ENCODE measurements at places on chromosomes 12 and 14.

GRCh38 chr12:29333178-29333577 lies 47.8 kb downstream of the ERGIC2 start:
- DNase-seq, result no peak

GRCh38 chr14:61454545-61454944 lies 133.2 kb downstream of the PRKCH start:
- DNase-seq, result no peak

DNA sequence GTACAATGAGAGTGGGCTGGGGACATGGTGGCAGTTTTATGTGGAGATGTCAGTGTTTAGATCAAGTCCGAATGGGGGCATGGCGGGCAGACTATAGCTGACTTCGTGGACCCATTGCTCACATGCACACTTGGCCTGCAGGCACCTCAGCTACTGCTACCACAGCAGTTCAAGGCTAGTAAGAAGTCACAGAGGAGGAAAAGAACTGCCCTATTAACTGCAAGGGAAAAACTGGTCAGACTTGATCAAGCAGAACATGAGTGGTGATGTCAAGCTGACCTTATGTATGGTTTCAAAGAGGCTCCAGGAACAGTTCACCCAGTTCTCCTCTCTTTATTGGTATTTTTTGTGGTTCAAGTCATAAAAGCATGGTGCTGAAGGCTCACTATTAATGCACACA lies 30.2 kb upstream of the FRS2 start:
- DNase-seq, result no peak

GRCh38 chr14:29446971-29447370 lies 480.7 kb downstream of the PRKD1 start:
- DNase-seq, result no peak

GRCh38 chr14:21215130-21215878 lies 53.9 kb downstream of the HNRNPC start:
- DNase-seq, result peak; percentile 66

DNA sequence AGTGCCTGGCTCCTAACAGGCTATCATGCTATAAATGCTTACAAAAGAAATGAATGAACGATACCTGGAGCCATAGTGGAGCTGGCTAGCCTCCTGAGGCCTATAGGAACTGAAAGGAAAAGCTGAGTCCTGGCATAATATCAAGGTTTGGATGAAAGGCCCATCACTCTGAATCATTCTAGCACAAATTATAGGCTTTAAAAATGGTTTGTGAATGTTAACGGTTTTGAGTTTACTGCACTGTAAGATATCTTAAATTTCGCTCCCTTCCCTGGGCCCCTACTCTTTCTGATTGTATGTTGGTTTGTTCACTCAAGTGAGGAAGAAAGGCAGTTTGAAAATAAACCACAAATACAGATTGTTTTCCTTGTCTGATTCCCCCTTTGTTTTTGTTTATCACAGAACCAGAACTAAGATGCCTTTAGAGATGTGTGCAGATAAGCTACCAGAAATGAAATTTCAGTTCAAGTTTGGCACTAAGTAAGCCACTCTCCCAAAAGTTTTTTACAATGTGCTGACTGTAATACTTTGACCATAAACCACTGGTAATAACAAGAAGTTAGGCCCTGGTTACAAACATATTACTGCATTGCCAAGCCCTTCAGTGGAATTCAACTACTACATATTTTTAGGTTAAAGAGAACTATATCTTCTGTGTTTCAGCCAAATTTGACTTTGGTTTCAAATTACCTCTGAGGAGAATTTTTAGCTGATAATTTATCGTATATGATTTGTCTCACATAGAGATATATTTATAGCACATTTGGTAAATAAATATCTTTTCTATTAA lies 89.5 kb downstream of the ALX1 start:
- no peak for DNase-seq

- no peak for DNase-seq
Observed at GRCh38 chr12:6062757-6063735, 61.4 kb downstream of the VWF start.

DNA sequence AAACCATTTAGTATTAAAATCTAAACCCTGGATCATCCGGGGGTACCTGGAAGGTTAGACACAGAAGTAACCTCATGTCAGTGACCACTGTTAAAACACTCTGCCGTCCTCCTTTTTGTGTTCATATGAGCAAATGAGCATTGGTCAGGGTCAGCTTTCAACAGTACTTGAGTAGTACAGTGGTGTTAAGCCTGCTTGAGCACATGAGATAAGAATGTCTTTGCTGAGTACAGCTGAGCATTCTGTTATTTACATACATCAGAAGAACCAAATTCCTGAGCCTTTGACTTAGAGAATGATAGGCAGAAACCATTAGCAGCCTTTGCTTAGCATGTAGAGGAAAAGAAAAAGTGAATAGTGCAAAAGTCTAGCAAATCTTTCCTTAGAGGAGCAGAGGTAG lies 38.6 kb upstream of the LRTM2 start:
- no peak for DNase-seq

DNA sequence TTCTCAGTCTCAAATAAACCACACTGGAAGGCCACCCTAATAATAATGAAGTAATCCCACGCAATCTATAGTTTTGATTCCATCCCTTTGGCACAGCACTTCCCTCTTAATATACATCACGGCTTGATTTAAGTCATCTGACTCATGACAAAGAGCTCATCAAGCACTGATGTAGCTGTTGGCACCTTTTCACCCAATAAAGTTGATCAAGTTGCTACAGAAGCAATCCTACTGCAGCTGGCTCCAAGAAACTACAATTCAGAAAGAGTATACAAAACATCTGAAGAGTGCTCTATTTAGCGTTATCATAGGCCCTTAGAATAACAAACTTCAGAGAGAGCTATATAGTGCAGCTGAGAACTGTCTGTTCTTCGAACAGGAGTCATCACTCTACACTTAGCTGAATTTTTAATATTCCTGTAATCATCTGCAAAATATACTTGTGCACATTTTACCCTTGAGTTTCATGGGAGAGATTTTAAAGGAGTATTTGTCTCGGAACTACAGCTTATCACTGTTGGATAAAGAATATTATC lies 94.9 kb downstream of the OSBPL8 start:
- no peak for DNase-seq

GRCh38 chr12:68984796-68985573 lies 52.0 kb upstream of the CPM start:
- DNase-seq, result no peak

DNA sequence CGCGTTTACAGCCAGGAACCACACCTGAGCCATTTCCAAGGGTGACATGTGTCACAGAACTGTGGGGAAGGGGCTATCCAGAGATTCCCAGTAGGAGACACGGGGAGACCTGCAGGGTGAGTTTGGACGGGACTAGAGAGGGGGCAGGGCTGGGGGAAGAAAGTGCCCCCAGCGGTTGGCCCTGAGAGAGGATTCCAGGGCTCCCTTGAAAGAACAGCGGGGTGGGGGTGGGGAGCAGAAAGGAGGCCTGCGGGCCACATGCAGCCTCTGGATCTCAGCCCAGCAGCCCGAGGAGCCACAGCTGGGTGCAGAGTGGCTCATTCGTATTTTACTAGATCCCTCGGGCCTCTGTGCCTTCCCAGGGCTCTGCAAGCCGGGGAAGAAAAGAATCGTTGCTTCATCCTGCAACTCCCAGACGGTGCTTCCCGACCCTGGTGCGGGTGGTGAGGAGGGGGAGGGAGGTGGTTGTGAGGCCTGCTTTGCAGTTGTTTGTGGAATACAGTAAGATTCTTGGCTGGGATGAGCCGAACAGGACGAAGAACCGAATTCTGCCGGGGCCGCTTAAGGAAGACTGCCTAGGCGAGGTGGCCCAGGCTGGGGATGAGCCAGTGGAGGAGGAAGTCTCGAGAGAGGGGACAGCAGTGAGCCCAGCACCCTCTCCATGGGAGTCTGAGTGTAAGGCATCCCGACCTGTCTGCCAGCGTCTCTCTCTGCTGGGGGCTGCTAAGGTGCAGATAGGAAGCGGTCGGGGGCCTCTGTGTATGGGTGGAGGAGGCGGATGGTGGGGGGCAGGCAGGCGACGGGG lies 36.1 kb upstream of the ANKRD9 start:
- DNase-seq, result no peak

DNA sequence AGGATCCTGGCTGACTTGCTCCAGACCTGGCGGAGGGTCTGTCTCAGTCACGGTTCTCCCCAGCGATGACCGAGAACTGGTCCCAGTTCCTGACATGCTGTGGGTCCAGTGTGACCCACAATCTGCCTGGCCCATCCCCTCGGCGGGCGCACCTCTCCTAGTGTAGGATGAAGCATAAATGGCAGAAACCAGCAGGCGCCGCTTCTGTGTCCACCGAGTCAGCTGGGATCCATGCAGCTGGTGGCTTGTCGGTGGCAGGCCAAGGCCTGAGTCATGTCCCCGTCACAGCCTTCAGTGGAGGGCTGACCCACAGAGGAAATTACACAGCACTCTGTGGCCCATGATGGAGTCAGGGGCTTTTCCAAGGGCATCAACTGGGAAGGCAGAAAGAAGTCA lies 38.5 kb downstream of the NFKBIA start:
- no peak for DNase-seq

DNA sequence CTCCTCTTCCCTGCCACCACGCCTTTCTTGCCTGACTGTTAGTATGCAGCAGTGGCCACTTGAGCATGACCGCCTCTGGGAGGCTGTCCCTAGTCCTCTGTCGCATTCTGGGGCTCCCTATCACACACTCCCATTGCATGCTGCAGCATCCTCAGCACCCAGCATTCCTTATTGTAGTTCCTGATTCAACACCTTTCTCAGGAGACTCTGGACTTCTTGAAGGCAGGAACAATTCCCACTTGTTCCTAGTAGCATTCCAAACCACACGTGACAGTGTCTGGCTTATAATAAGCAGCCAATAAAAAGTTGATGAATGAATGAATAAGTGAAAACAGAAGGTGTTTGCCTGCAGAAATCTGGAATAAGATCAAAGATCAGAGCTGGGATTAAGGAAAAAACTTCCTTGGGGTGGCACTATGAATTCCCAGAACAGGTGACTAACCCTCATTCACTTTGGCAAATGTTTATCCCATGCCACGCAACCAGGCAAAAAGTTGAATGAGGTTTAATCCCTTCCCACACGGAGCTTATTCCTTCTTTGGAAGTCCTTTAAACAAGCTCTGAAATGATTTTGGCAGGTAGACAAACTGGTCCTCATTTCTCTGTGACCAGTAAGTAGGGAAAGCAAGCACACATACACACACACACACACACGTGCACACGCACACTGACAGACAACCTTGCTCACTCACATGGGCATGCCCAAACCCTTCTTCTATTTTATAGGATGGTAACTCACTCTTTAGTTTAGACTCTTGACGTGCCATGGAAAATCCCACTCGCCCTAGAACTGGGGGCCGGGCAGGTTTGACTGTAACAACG lies 26.5 kb downstream of the NTF3 start:
- peak; percentile 37 for DNase-seq

DNA sequence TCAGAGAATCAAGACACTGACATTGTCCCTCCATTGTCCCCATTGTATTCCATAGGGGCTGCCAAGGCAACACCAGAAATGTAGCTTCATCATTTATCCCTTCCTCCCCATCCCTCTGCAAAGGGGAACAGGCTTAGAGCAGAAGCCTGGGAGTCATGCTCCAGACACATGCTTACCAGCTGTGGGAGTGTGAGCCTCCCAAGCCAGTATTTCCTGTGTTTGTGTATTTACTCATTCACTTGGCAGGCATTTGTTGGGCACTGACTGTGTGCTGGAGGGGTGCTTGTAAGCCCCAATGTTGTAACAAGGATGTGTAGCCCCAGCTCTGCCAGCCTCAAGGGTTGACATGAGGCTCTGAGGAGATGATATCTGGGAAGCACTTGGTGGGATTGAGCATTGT lies 46.0 kb upstream of the TCL1A start:
- DNase-seq, result no peak

GRCh38 chr14:35963209-35963608 lies 137.1 kb downstream of the BRMS1L start:
- DNase-seq, result no peak

GRCh38 chr12:84159260-84159659 lies 753.3 kb downstream of the SLC6A15 start:
- DNase-seq, result no peak

DNA sequence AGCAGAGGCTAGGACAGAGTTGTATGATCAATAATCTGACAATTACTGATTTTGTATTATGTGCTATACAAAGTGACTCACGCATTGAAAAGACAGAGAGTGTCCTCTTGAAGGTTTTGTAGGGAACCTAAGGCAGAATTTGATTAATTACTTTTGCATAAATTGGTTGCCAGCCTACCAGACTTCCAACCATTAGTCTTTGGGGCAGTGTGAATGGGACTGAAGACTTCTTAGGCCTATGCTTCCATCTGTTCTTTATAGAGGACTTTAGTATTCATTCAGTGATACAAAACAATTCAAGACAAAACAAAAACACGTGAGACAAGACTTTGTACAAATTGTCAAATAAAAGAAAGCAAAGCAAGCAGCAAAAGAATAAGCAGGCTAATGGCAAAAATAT lies 46.5 kb downstream of the ATL1 start:
- DNase-seq, result no peak

DNA sequence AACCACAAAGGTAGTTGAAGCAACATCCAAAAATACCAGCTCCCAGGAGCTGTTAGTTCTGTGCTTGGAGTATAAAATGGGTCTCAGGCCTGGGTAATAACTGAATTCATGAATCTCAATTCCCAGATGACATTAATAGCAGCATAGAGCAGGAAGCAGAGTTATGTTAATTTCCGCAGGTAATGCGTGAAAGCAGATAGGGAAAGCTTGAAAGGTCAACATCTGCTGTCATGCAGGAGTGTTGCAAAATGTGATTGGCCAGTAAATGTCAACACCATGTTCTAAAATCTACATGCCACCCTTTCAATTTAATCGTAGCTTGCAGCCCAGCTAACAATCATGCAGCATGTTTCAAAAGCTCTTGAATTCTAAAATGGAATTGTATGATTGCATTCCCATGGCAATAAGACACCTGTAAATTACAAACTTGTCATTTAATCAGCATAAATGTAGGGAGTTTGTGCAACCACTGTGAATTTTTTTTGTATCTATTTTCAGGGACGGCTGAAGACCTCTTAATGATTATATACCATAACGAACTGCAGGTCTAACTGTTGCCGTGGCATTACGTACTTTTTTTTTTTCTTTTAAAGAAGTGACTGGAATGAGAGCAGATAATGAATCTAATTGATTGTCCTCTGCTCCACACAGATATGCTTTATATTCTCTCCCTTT lies 635.8 kb upstream of the FOXG1 start:
- DNase-seq, result no peak

DNA sequence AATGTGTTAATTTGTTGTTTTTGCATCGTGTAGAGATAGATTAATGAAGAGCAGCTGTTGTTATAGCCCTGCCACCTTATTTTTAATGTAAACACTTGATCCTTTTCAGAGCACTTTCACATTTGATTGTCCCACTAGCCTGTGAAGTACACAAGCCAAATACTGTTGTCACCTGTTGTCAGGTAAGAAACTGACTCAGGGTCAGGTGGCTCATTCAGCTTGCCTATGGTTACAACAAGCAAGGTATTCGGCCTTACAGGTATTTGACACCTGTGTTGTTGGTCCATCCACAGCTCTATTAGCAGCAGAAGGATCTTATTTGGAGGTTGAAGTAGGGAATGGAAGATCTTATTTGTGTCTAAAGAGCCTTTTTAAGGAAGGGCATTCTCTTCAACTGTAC lies 108.9 kb downstream of the GPR135 start:
- peak; percentile 23 for DNase-seq

Measured in foreskin keratinocyte (primary cell).